ENCODE measurements at places on chromosomes 1 and 21. TPM values are rescaled to one million over a fixed set of nuclear protein-coding genes. Genes with fewer than 3 reads are reported as not detected.

DNA sequence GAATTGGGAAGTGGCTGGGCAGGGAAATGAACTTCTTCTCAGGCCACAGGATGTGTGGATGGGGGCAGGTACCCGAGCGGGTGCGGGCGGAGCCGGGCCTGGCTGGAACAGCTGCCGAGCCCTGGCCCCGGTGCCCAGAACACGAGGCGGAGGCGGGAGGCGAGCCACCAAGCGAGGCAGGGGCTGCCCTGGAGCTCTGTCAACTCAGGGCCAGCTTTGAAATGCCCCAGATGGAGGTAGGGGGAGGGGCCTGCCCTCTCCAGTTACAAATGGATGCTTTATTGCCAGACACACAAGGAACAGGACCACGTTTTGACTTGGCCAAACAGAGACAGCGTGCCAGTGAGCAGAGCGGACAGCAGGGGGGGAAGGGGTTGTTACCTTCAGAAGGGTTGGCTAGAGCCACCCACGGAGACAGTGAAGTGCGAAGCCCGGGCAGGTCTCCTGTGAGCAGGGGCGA, 240.4 kb downstream of the SDCCAG8 start:
- no peak for DNase-seq

GRCh38 chr1:30616759-30617158, 106.6 kb downstream of the MATN1 start:
- DNase-seq: no peak

GRCh38 chr1:241767737-241768136, 80.3 kb upstream of the EXO1 start:
- DNase-seq: no peak

DNA sequence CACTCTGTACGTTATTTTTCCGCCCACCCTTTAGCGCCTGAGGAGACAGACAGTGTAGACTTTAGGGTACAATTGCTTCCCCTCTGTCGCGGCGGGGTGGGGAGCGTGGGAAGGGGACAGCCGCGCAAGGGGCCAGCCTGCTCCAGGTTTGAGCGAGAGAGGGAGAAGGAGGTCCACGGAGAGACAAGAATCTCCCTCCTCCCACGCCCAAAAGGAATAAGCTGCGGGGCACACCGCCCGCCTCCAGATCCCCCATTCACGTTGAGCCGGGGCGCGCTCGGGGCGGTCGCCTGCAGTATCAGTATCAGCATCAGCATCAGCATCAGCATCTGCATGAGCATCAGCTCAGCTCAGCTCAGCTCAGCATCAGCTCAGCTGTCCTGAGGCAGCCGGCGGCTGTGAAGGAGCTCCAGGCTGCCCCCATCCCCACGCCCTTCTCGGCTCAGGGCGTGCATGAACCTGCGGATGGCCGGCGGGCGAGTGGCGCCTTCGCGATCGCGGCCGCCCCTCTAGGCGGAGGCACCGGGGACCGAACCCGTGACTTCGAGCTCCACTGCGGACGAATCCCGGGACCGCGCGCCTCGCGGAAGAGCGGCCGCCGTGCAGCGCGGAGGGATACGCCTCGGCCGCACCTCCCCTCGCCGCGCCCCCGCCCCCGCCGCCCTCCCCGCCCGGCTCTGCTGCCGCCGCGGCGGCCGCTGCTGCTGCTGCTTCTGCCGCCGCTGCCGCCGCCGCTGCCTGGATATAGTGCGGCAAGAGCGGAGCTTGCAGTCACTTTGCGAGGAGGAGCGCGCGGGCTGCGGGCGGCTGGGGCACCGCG, at the start of gene NCAM2:
TSS of gene NCAM2 (plus strand) at position 774 of the 820 bp plus-strand sequence.
- peak; percentile 68 for DNase-seq

DNA sequence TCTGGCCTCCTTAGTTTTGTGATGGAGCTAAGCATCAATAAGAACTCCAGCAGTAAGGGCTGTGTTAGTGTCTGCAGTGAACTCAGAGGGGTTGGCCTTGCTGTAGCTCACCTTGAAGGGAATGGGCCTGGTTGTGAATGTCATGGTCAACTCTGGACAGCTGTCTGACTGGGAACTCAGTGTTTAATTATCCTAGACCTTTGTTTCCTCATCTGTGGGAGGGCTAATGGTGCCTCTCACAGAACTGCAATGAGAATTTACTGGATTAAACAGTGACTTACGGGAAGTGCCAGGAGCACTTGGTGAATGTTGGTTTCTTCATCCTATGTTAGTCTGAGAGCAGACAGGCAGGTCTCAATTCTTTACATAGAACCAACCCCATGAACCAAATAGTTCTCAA, 23.7 kb downstream of the HMGCS2 start:
- DNase-seq: no peak

DNA sequence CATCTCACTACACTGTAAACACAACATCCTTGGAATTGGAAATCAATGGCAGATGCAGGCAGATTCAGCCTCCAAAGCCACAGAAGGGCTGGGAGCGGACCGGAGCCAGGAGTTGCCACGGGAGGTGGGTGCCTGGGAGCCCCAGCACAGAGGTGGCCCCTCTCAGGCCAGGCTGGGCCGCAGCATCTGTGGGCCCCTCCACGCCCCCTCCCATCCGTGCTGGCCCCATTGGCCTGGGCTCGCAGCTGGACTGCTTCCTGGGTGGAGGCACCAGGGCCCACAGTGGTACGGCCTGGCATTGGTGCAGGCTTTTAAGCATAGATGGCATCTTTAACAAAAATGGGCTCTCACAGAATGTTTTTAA, 64.2 kb downstream of the SLX9 start:
- no peak for DNase-seq

GRCh38 chr1:16231331-16232315, 5.4 kb downstream of the CPLANE2 start:
- DNase-seq: no peak

DNA sequence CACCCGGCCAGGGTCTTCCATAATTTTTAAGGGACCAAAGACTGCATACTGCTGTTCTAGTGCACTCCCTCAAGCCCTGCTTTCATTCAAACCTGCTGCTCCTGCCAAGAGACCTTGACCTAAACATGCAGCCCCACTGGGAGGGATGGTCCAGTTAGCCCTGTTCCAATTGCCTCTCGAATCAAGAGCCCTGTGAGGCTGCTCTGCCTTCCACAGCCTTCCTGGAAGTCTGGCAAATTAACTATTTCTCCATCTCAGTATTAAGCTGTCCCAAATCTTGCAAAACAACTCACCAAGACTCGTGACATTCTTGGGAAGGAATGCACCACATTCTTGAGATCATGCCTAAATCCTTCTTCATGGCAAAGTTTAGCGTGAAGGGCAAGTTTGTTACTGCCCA, 231.3 kb downstream of the C1orf94 start:
- DNase-seq: no peak

DNA sequence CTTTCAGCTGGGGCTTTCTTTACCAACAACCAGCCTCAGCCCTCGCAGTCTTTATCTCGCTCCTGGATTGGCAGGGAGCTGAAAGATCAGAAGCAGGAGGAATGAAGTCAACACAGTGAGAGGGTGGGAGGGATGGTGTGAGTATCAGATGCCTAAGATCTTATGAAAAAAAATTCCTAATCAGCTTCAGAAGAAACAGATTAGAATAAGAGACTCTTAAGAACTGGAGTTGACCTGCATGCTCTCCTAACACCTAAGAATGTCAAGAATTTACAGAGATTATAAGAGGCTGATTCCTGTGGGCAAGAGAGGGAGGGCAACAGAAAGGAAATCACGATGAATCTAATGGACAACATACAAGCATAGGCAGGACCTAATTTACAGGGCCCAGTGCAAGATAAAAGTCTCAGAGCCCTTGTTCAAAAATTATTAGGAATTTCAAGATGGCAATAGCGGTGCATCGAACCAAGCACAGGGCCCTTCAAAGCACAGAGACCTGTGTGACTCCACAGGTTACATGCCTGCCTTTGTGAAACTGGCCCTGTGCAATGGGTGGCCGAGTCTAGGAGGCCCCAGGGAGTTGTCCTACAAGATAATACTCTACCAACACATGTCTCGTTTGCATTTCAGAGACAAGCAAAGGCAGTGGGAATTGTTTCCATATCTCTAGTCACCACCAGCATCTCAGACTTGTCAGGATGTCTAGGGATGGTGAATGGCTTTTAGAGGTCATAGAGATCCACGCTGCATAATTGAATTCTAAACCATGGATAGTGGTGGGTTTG, 65.3 kb upstream of the PPP2R5A start:
- no peak for DNase-seq

GRCh38 chr1:6488602-6489382, 2.7 kb downstream of the PLEKHG5 start:
- no peak for DNase-seq

DNA sequence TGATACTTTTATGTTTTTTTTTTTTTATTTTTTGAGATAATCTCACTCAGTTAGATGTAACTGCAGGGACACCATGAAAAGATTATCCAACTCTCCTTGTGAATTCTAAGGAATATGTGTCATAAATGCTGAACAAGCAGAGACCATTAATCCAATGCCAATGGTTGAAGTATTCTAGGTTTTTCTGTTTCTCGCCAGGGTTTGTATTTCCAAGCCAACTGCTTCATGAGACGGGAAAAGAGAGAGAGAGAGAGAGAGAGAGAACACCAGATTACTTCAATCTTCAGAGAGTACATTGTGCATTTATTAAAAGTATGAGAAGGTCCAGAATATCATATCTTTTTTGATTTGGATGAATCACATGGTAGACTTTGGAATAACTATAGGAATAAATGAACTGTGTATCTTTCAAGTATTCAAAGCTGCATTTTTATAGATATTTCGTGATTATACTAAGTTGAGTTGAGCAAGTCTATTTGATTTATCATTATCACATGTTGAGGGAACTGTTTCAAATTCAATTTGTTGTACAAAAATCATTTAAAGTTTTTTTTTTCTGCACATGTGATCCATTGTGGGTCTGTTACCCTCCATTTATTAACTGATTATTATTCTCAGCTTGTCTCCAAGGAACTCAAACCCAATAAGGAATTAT, 108.4 kb downstream of the PLA2G4A start:
- no peak for DNase-seq

DNA sequence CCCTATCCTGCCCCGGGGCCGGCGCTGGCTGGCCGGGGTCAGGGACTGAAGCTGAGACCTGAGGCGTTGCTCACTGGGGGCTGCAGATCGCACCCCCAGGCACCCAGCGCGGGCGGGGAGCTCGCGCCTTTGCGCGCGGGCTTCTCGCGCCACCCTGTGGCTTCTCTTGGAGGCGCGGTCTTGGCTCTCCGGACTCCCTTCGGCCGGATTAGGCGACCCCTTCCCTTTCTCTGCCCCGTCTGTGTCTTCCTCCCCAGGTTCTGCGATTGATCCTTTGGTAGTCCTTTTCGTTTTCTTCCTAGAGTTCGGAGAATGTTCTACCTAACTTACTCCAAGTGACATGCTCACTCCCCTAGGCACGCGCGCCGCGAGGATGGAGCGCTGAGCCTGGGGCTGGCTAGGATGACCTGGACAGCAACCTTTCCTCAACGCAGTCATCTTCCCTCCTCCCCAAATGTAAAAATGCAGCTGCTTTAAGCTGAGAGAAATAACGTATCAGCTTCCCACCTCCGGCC, 495 bp upstream of the NTRK1 start:
- no peak for DNase-seq

GRCh38 chr1:58391056-58391455, 155.5 kb downstream of the OMA1 start:
- DNase-seq: no peak

DNA sequence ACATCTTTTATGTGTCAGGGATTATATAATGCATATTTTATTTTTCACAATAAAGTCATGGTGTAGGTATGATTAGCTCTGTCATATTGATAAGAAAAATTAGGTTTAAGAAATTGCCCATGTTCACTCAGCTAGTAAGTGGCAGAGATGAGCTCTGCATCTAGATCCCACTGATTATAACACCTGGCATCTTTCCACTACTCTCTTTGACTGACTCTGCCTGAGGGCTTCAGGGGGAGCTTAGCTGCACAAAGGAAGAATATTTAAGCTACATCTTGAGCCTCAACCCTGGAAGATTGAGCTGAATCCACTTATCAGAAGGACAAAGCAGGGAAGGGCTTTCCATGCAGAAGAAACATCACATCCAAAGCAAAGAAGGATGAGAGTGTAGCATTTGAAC, 190.4 kb downstream of the MIS18A start:
- no peak for DNase-seq

GRCh38 chr1:159756397-159756796, 24.4 kb upstream of the DUSP23 start:
- DNase-seq: no peak

DNA sequence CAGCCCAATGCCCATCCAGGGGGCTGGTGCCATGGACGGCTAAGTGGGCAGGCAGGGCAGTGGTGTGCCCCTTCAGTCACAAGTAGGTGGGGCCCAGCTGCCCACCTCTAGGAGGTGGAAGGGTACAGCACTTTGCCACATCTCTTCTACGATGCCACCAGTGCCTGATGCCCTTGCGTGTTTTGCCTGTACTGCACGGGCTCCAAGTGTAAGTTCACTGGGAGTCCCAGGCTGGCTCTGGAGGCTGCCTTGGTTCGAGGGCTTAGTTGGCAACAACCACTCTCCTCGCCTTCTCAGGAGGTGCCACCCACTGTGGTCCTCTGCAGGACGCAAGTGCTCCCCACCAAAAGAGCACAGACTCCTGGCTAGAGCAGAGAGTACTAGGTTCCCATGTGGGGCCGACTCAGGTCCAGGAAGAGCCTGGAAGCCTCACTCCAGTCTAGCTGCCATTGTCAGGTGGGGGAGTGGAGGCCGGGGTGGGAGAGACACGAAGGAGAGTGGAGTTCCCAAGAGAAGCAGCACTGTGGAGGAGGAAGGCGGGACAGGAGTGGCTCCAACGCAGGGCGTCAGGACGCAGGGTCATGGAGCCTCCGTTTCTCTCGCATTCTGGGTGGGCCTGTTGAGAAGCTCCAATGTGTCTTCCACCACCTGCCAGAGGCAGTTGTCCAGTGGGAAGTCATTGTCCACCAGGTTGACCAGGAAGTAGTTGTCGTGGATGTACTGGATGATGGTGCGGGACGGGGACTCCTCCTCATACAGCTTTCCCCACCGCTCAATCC, 15.5 kb downstream of the MTHFR start:
- no peak for DNase-seq

DNA sequence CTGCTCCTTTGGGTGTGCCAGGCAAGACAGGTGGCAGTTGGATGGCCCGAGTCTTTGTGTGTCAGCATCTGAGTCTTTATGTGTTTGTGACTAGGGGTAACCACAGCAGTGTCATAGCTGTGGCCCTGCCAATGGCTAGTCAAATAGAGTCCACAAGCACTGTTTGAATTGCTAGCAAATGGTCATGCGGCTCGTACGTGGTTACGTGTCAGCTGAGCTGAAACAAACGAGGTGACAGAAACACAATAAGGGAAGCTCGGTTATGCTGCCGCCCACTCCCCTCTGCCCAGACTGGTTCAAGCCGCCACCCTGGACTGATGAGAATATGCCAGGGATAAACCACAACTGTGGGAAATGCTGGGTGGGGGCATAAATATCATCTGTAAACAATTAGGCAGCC, 174.3 kb upstream of the LMO4 start:
- DNase-seq: no peak

GRCh38 chr21:44914176-44914874, 6.4 kb downstream of the ITGB2 start:
- no peak for DNase-seq

GRCh38 chr1:183551924-183552323, 38.3 kb downstream of the NCF2 start:
- DNase-seq: no peak

The SYT11 gene
- 3.4 TPM for total RNA-seq

The TSNAX gene
- 40.5 TPM for total RNA-seq

The CA6 gene
- not detected for total RNA-seq

The SLC44A3 gene
- total RNA-seq: 1.1 TPM
